GDM1 (cell line): ENCODE measurements at places on chromosomes 4 and X.

GRCh38 chr4:168666531-168666930 lies 169.7 kb downstream of the PALLD start:
- no peak for DNase-seq

DNA sequence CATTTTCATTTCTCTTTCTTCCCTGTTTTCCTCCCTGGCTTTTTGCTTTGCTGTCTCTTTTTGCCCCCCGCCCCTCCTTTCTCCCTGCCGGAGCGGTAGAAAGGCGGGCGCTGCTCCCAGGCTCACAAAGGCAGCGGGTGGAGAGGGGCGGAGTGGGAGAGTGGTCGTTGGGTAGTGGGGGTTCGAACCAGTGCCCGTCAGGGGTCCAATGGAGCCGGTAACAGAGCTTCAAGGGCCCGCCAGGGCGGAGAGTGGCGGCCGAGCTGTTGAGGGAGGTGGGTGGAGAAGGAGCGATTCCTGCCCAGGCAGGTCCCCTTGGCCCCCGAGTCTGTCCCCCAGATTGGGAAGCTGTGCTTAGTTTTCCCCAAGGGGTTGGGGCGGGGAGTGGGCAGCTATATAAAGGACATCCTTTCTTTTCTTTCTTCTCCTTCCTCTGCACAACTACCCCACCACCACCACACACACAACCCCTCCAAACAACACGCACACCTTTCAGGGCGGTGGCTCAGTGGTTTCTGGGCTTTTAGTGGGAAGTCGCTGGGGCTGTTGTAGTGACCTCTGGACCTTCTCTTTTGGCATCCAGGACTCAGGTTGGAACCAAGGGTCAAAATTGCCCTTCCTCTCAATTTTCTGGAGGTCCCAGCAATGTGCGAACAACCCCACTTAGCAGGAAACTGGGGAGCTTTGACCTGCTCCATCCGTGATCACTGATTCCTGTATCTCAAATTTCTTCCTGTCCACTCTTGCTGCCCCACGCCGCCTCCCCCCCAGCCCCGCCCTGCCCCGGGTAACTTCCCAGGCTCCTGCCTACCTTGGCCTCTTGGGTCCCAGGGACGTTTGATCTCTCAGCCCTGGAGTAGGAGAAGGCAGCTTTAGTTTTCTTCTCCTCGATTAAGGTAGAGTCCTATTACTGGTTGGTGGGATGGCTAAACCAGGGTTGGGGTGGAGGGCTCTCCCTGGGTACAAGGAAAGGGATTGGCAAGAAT lies 1.9 kb downstream of the EFNB1 start:
- no peak for DNase-seq

DNA sequence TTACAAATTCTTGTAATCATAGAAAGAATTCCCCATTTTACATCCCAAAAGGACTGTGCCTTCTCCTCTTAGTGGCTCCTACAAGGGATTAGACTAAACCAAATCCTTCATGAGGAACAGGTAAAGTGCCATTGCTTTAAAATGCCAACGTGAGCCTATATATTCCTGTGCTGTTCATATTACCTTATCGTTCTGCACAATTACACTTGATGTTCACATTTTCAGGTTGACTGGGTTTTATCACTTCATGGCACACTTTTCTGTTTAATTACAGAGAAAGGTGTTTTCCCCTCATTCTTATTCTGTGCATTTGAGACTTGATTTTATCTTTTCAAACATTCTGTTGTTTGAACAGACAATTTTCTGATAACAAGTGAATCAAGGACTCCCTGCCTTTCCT lies 645.6 kb upstream of the FTHL17 start:
- no peak for DNase-seq

GRCh38 chr4:8345053-8345945 lies 75.7 kb downstream of the HTRA3 start:
- DNase-seq = no peak

DNA sequence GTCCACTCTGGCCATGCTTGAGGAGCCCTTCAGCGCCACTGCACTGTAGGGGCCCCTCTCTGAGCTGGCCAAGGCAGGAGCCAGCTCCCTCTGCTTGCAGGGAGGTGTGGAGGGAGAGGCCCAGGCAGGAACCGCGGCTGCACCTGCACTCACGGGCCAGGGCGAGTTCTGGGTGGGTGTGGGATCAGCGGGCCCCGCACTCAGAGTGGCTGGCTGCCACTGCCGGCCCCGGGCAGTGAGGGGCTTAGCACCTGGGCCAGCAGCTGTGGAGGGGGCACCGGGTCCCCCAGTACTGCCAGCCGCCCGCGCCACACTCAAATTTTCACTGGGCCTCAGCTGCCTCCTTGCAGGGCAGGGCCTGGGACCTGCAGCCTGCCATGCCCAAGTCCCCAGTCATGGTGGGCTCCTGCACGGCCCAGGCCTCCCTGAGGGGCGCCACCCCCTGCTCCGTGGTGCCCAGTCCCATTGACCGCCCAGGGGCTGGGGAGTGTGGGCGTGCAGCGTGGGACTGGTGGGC lies 347.2 kb upstream of the SPOCK3 start:
- DNase-seq = no peak

DNA sequence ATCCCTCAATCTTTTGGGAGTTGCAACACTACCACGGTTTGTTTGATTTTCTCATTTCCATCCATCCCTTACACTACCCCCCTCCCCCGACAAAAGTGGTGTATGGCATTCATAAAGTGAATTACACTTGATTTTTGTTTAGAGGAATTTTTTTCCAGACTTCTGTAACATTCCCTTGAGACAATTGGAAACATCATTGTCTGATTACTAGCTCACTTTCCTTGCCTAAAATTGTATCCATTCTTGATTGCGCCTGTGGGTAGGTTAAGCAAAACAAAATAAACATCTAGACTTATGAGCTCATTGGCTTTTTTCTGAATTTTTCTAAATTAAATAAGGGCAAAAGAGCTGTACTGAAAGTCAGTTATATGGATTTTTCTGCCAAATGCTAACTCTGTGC lies 3.5 kb downstream of the GPC3 start:
- DNase-seq = no peak

- DNase-seq = no peak
Measured at GRCh38 chr4:121189326-121190215, 25.4 kb upstream of the TNIP3 start.

GRCh38 chr4:186481998-186482790 lies 73.2 kb downstream of the MTNR1A start:
- no peak for DNase-seq

DNA sequence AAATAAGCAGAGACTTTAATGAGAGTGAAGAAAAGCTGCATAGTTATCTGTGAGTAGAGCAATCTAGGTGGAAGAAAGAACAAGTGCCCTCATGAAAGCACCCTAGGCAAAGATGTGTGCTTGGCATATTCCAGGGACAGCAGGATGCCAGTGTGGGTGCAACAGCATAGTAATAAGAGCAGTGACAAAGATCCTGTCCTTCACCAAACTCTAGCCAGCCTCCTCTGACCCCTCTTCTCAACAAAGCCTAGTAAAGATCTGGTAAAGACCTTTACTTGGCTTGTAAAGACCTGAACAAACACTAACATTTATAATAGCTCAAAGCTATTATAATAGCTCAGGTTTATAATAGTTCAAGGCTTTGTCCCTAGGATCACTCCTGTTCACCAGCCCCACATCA lies 735.4 kb downstream of the PCDH7 start:
- DNase-seq = no peak

DNA sequence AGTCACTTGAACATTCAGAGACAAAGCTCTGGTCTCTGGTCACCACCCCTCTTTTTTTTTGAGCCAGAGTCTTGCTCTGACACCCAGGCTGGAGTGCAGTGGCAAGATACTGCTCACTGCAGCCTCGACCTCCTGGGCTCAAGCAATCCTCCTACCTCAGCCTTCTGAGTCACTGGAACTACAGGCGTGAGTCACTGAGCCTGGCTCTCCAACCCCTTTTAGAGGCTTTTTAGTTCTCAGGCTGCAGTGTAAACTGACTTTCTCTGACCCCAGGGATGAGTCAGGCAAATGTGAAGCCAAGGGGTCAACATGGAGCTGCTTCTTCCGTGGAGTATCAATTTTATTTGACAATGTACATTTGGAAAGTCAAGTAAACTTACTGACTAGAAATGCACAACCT lies 229.2 kb downstream of the PTTG2 start:
- DNase-seq = no peak

DNA sequence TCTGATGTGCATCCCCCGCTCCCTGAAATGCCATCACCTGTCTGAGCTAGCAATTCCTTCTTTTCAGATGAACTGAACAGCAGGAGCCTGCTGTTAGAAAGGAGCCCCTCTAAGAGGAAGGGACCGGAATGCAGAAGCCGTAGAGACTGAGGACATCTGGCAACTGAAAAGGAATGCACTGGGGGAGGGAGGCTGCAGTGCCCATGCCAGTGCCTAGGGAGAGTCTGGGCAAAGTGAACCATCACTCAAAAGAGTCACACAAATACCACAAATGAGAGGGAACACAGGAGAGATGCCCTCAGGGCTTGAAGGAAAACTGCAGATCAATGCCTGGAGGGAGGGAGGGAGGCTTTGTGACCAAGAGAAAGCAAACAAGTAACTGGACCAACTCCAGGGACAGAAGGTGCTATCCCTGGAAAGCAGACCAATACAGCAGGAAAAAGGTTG lies 93.9 kb upstream of the CBR4 start:
- no peak for DNase-seq
